SJSA1 (cell line): ENCODE measurements at places on chromosomes 7 and 10.

DNA sequence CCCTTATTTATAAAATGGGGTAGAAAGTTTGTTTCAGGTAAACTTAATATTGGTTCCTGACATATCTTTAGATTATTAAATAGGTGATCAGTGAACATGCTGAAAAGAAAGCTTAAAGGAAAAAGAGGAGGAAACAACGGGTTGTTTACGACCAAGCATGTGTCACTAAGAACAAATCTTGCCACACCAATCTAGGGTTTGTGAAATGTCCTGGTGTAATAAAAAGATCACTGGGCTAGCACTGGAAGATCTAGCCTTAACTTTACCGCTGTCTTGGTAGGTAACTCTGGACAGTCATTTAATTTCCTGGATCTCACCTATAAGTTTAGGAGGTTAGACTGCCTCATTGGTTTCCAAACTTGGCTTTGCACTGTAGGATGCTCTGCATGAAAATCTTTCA, 19.0 kb downstream of the VPS26A start:
- H3K27me3 ChIP-seq: no peaks in the 10 kb centered on the region
- H3K36me3 ChIP-seq: peaks cover 6% of the 10 kb centered on the region; the same call in 1 of the 2 replicates
- no peaks in the 10 kb centered on the region for H3K4me1 ChIP-seq

- DNase-seq: no peak
- H3K27ac ChIP-seq: no peak overlapping the region
- H3K4me1 ChIP-seq: no peaks in the 10 kb centered on the region
- no peak overlapping the region for H3K4me3 ChIP-seq
These were observed 39.7 kb upstream of the CELF2 start for GRCh38 chr10:10977978-10978377.

- H3K4me1 ChIP-seq: no peaks in the 10 kb centered on the region
- no peak overlapping the region for H3K4me3 ChIP-seq
- H3K27ac ChIP-seq: no peak overlapping the region
- H3K27me3 ChIP-seq: no peaks in the 10 kb centered on the region
- DNase-seq: no peak
These were observed 26.4 kb upstream of the PRKAR2B start for GRCh38 chr7:107017965-107018719.

DNA sequence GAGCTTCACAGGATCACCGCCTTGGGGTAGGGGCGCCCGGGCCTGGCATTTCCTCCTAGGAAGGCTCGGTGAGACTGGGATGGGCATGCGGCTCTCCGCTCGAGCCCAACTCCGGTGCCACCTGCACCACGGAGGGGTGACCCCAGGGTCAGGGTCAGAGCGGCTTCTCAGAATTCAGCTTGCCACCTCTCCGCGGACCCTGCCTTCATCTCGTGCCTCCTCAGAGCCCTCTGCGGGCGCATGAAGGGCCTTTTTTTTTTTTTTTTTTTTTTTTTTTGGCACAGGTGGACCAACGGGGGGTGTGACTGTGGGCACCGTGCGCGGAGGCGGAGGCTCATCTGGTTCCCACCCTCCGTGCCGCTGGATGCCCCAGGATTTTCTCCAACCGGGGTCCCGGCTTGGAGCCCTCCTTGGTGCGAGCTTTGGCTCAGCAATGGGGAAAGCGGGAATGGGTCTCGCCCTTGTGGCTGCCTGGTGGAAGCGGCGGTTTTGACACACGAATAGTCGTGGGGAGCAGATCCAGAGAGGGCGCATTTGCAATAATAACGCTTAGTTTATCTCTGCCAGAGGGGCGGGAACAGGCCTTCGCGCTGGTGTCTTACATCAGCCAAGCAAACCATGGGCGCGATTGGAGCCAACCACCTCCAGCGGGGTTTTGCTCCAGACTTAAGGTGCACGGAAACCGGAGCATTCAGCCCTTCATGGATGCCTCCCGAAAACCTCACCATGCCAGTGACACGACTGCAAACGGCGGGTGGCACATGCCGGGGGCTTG, 5.0 kb upstream of the TNRC18 start:
- H3K4me3 ChIP-seq: no peak overlapping the region
- no peak overlapping the region for H3K27ac ChIP-seq
- H3K27me3 ChIP-seq: no peaks in the 10 kb centered on the region
- no peak for DNase-seq
